PC-3 (cell line): ENCODE measurements at places on chromosomes 1 and 21.

GRCh38 chr1:2108213-2108876, 58.1 kb downstream of the PRKCZ start:
- peak; percentile 31 for DNase-seq

DNA sequence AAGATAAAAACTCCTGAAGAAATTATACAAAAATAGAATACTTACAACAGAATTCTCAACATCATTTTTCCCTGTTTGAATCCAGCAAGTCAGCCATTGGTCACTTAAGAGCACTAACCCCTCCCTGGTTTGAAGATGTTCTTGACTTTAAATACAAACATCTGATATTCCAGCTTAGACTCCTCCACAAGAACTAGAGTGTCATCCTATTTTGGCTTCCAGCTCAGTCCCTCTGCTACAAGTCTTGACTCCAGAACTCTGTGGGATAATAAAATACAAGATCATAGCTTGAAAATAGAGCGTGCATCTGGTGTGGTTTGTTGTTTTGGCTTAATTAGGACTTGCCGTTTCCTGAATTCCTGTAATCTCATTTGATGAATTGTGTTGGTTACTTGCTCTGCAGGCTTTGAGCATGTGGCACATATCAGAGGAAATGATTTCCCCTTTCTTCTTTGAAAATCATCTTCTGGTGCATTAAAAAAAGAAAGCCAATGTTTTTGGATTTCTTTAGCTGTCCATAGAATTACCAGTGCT, 63.7 kb upstream of the DPT start:
- no peak for DNase-seq

DNA sequence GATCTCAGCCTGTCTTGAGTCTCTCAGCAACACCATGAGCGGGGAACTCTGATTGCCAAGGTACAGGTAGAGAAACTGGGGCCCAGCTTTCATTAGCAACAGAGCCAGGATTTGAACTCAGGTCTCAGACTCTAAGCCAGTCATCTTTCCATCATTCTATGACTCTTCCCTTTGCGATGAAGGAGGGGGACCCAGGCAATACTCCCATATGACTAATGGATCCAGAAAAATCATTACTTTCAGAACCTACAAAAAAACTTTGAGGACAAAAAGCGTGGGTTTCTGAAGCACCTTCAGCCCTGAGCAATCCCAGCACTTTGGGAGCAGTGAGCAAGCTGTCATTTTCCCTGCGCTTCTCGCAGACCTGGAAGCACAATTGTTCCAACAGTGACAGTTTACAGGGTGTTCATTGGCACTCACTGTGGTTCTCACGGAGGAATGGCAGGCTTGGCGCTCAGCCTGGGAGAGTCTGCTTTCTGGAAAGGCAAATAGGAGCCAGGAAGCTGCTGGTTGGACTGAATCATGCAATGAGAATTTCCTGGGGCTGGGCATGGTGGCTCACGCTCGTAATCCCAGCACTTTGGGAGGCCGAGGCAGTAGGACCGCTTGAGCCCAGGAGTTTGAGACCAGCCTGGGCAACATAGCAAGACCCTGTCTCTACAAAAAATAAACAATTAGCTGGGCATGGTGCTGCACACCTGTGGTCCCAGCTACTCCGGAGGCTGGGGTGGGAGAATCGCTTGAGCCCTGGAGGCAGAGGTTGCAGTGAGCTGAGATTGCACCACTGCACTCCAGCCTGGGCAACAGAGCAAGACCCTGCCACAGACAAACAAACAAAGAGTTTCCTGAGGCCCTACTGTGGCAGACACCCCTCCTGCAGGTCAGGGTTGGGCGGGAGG, 40.1 kb downstream of the SLC2A7 start:
- peak; percentile 99 for DNase-seq

DNA sequence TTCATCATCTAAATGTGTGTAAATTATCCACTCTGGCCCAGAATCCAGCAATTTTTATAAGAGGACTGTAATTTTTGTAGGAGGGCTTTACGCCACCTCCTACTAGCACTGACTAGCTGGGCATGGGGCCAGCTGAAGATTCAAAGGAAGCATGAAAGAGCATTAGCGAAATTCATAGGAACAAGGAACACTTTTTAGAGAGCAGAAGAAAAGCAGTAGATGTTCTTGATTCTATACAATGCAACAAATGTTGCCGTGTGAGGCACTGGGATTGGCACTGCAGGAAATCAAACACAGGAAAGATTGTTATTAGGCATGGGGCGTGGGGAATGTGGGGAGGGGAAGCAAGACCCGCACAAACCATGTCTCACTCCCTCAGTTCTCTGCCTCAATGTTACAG, 58.4 kb upstream of the PARP1 start:
- DNase-seq = no peak

DNA sequence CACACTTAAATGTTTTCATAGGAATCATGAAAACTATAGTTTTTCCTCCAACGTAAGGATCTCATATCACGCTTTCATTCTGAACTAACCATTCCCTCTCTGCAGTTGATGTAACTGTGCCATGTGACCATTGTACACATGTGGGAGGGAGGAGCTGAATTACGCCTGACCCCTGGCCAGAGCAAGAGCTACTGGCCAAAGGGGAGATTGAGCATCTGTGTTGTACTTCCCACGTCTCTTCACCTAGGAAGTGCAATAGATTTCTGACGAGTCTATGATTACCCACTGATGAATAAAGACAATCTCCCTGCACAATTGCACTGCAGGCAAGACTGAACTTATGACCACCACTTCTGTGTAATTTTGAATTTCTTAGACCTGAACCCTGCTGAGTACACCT, 24.0 kb downstream of the PTPRC start:
- no peak for DNase-seq

DNA sequence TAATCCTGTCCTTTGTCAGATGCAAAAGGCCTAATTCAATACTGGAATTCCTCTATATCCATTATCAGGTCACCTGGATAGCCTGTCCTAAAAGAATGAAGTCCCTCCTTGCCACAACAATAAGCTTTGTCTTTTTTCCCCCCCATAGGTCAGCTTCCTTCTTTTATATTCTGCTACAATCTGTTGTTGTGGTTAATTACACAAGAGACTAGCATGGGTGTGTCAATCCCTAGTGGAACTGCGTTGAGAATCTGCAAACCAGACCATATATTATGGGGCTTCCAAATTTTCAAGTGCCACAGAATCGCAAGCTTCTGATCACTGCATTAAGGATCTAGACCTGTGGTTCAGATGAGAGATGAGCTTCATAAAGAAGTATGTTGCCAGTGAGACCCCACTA, 349.6 kb downstream of the SMYD3 start:
- DNase-seq = no peak

- DNase-seq = no peak
Measured at GRCh38 chr1:68497358-68497698, 446 bp upstream of the DEPDC1 start.

- DNase-seq = no peak
Measured at GRCh38 chr1:243827206-243827605, 22.8 kb downstream of the AKT3 start.

- DNase-seq = peak; percentile 33
Measured at GRCh38 chr1:176119549-176119948, 87.5 kb downstream of the COP1 start.
